ENCODE measurements at places on chromosomes 1 and 21.
A peak's percentile ranks its signal among the peaks of the same experiment; 100 is the strongest.

GRCh38 chr1:58331156-58331555 lies 215.4 kb downstream of the OMA1 start:
- peak; percentile 66 for DNase-seq

DNA sequence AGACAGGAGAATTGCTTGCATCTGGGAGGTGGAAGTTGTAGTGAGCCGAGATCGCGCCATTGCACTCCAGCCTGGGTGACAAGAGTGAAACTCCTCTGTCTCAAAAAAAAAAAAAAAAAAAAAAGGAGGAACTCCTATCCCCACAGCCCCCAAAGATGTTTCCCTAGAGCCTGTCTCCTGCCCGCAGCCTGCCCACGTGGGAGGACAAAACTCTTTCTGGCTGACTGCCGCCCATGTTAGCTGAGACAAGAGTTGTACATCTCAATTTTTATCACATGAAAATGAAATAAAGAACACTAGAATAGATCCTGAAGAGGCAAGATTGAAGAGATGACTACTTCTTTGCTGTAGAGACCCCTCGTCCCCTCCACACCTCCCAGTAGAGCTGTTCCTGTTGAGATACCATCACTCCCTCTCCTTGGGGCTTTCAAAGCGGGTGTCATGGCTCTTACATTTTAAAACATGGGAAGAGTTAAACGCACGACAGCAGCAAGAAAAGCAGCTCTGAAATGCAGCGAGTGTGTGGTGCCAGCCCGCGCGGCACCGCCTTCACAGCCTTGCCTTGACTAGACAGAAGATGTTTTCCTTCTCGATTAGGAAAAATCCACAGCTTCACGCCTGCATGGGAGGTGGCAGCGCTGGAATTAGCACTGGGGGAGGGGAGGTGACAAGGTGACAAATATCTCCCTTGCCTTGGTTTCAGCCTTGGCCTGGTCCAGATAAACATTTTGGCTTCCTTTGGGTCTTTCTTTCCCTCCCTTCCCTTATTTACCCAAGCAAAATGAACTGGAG lies 253.4 kb upstream of the CSF3R start:
- no peak for DNase-seq

- no peak for DNase-seq
These were observed 42.0 kb upstream of the PADI2 start for GRCh38 chr1:17161137-17161740.

GRCh38 chr1:232951180-232951579 lies 769 bp downstream of the NTPCR start:
- peak; percentile 15 for DNase-seq

GRCh38 chr1:232634096-232634495 lies 4.2 kb upstream of the SIPA1L2 start:
- no peak for DNase-seq

DNA sequence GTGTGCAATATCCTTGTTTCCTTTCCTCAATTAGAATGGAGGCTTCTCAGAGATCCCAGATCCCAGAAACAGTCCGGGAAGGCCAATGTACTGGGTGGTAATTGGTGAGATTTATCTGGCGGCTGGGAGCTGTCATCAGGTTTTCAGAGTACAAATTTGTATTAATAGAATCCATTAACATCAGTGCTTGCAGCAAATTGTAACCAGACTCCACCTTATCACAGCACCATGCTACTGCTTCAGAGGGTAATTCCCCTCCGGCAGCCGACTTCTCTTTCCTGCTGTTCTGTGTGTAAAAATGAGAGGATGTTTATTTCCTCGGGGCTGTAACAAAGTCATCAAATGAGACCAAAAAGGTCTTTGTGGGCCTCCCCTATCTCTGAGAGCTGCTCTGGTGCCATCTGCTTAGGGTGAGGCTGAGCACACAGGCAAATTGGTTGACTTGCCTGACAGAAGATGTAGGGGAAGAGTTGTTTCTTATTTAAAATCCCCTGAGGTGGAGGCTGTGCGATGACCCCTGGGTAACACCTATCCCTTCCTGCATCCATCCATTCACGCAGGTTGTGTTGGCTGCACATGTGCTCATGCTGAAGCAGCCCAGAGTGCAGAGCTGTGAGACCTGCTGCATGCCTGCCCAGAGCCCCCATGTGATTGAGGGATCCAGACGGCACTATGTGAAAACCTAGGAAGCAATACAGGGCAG lies 19.2 kb downstream of the NFASC start:
- no peak for DNase-seq

GRCh38 chr21:42755766-42756579 lies 102.6 kb downstream of the PDE9A start:
- no peak for DNase-seq

DNA sequence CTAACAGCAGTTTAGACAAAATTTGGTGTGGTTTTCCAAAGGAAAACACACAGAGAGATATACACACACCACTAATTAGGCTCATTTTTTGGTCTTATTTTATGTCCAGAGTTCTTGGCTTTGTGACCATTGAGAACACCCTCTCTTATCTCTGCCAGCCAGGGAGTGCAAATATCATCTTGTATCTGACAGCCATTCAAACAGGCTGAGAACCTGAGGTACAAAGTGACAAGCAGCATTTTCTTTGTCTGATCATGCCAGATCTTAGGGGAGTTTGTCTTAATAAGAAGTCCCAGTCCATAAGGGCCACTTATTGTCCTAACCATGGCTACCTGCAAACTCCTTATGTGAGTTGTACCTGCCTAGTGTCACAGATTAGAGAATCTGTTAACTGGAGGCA lies 1165.2 kb downstream of the BRINP3 start:
- DNase-seq = no peak

DNA sequence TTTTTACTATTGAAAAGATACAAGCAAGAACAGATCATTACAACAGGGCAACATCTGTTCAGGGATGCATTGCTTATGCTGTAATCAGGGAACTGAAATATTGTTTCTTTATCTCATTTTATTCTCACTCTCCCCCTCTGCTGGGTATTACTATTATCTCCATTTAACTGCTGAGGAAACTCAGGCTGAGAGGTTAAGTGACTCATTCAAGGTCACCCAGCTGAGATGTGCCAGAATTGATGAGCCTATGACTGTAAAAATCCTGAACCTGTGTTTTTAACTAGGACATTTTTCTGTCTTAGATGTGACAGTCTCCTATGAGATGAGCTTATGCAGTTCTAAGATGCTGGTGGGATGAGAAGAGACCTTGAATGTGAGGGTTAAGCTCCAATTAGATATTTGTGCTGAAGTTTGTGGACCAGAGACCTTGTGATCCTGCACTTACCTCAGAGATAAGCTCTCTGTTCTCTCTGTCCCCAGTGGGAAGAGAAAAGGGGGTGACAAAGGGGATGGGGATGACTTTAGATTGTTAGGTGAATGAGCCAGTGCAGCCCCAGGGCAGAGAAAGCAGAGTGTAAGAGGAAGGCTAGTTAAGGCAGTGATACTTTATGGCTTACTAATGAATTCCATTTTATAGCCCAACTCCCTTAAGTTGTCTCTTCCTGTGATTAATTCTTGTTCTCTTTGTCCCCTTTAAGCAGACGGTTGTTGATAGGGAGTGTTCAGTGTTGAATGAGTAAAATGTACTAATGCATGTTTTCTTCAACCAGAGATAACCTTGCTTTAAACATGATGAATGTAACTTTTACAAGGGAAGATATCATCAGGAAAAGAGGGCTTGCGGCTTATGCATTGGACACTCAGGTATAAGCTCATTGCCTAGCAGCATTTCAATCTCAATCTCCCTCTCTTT lies 111.4 kb downstream of the HLX start:
- peak; percentile 42 for DNase-seq

DNA sequence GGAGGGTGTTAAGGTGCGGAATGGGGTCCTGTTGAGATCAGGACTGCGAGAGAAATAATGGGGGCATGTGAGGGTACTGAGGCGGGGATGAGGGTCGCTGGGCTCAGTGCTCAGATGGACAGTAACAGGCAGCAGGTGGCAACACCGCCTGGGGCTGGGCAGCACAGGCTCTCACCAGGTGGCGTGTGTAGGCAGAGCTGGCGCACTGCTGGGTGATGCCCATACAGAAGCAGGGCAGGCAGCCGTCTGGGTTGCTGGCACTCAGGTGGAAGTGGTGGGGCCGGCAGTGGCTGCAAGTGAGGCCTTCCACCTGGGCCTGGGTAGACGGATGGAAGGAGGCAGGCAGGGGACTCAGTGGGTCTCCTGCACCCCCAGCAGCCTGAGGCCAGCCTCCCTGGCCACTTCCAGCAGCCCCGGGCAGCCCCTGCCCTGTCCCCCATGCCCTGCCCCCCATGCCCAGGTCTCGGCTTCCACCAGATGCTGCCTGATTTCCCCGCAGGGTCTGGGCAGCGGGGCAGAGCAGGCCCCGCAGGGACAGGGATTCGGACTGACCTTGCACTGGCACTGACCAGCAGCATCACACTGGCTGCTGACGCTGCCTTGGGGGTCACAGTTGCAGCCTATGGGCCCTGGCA lies 60.5 kb downstream of the LDLRAD2 start:
- no peak for DNase-seq

DNA sequence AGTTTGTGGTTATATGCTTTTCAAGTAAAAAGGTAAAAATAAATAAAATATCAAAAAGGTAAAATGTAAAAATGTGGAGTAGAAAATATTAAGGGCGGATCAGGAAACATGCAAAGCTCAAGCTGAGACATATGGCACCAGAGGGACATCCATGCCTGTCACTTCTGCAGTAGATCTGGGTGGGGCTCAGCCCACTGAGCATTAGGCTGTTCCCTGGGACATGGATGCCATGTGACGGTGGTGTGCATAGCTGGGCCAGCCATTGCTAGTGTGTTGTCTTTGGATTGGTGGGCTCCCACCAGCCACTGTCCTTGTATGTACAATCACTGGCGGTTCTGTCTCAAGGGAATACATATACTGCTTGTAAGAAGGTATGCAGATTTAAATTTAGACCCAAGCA lies 3.0 kb downstream of the TTC13 start:
- no peak for DNase-seq

- no peak for DNase-seq
These were observed 24.8 kb downstream of the JAK1 start for GRCh38 chr1:64941461-64942117.

GRCh38 chr1:37817481-37817880 lies 9.5 kb upstream of the YRDC start:
- DNase-seq = no peak

GRCh38 chr1:29501227-29501976 lies 265.1 kb downstream of the PTPRU start:
- no peak for DNase-seq

DNA sequence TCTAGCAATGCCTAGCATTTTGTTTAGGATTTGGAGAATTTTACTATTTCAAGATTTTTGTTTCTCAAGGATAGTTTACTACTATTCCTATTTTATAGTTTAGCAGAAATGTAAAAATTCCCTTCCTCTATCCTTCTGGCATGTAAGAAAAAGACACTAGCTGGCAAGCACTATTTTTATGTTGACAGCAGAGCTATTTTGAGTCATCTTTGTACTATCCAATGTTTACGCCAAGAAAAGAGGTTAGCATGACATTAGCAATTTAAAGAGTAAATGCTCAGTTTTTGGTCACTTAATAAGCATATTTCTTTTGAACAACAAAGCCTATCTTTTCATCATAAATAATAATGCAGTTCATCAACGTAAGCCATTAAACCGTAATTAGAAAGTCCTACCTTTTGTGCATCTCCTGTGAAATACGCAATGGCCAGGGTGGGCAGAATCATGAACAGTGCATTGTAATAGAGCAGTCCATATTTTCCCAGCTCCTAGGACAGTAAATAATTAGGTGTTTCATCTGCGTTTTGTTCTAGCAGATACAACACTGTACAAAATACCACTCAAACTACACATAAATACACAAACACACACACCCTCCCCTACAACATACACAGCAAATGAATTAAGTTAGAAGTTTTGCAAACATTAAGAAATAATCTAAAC lies 12.0 kb downstream of the SLC35D1 start:
- DNase-seq = peak; percentile 69

DNA sequence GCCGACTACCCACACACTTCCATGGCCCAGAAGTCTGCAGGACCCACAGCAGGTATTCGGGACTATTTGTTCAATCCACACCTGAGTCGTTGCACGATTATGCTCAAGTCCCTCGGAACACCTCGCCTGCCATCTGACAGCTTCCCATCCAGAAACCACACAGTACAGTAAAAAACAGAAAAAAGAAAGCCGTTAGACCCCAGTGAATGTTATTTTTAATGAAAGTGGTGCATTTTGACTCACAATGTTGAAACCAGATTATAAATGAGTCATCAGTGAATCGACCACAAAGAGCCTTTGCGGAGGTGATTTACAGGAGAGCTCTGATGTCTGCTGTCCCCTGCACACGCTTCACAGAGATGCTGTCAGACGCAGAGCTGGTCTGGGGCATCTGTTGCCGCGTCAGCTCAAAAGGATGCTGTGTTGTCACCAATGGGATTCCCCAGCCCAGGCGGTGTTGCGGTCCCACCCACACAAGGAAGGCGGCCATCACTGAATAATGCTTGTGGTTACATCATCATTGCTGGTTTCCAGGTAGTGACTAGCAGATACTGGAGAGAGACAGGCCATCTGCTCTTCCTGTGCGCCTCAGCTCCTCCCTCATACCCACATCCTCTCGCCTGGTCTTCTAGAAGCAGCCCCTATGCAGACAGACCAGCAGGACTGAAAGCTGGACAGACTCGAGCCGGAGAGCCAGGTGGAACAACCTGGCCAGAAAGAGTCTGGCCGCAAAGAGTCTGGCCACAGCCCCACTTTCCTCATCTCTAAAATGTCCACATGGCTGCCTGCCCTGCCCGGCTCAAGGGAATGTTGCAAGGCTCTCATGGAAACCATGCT lies 116.8 kb downstream of the TOMM20 start:
- peak; percentile 90 for DNase-seq

DNA sequence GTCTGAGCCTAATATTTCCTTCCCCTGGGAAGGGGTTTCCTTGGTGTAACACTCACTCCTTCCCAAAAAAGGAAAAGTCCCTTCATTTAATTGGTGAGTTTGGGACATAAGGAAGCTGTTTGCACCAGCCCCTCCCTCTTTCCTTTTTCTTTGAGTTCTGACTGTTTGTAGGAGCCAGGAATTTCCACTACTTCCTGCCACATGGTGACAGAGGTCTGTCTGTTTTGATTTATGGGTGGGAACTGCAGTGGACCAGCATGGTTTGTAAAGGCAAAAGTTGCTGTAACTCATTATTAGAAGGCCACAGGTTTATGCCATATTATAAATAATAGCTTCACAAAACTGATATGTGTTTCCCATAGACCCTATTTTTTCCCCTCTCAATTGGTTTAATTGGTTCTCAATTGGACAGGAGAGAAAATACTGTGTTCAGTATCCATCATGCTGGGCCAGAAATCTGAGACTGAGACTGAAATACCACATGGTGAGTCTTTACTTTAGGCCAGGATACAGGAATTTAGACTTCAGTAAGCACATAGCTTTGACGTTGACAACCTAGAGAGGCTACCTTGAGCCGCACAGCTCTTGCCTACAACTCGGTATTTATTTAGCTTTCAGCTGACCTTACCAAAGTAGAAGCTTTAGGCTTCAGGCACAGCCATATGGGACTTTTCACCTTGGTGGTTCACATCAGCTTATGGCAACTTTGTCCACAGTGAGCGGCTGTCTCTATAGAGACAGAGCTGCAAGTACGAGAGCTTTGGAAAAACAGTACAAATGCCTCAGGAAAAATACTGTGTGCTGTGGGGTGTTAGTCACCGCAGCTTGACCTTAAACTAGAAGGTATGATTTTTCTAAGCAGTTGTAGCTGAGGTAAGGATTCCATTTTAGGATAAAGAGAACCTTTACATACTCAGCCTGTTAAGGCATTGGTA lies 40.0 kb upstream of the RGS7 start:
- DNase-seq = no peak

GRCh38 chr1:59445040-59445439 lies 148.1 kb downstream of the FGGY start:
- peak; percentile 53 for DNase-seq
